ENCODE measurements at places on chromosomes 11 and 22. TPM values are rescaled to one million over a fixed set of nuclear protein-coding genes. Genes with fewer than 3 reads are reported as not detected.
A peak's percentile ranks its signal among the peaks of the same experiment; 100 is the strongest.

DNA sequence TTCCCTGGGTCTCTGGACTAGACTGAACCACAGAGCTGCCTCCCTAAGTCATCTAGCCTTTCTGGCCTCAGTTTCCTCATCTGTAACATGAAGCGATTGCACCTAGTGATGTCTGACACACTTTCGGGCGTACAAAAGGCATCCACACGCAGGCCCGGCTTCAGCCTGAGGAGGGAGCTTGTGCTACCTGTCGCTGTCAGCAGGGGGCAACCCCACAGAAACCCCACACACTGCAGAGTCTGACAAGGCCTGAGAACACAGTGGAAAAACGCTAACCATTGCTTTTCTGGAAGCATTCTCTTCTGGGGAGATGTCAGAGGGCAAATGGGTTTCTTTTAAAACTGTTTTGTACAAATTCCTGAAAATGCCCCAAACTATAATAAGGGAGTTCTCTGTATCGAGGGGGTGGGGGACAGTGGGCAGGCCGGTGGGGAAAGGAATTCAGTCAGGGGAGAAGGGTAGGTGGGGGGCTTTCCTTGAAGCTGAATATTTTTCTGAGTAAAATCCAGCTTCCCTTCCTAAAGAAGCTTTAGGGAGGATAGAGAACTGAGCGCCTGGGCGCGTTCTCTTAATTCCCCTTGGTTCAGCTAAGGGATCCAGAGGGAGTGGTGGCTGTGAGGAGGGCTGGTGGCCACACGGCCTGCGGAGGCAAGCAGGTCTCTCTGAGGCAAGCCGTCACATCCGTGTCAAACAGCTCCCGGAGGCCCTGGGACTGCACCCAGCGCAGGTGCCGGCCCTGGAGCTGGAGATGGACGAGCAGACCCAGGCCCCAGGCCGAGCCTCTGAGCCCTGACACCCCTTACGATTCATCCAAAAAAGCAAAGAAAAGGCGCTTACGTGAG is 533 bp downstream of the ELF5 start:
- peak; percentile 73 for DNase-seq

DNA sequence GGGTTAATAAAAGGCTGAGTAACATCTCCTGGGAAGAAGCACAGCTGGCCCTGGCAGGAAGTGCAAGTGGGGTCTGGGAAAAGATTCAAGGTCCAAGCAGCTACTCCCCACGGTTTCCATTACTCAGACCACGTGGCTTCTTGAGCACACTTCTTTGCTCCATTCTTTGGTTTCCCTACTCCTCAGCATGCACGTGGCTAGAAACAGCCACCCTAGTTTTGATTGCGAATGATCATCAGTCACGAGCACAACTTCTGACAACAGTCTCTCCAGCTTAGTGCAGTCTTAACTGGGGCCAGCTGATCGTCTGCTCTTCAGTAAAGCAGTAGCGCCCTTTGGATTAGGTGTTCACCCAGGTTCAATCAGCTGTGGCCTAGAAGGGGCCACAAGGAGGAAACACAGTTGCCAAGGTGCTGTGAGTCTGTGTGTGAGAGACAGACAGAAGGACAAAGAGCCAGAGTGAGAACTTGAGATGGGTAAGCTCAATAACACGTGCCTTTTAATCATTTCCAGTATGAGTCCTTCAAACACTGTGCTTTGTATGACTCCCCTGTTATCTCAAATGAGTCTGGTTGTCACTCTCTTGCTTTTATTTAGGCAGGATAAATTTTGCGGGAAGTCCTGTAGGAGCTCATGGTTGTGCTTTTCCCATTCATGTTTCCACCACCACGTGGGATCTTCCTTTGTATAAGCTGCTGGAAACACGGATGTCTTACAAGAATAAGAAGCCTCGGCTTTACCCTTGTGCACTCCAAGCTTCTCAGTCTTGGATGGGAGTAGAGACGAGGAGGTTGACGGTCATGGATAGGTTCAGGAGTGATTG is 901 bp upstream of the PARVA start:
- DNase-seq: peak; percentile 54

DNA sequence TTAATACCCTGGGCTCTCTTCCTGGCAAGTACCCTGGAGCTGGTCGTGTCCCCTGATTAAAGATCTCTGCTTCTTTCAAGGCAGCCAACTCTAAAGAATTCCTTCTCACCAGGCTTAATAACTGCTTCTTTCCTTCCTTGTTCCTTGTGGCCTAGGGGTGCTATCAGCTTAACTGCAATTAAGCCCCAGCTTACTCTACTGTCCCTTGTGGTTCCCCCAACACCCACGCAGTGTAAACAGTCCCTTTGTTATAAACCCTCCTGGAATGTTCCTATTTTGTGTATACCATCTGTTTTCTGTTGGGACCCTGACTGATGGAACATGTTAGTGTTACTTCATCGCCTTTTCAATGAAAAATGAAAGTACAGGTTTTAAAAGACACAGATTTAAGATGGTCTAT is 126.4 kb upstream of the KIRREL3 start:
- no peak for DNase-seq

DNA sequence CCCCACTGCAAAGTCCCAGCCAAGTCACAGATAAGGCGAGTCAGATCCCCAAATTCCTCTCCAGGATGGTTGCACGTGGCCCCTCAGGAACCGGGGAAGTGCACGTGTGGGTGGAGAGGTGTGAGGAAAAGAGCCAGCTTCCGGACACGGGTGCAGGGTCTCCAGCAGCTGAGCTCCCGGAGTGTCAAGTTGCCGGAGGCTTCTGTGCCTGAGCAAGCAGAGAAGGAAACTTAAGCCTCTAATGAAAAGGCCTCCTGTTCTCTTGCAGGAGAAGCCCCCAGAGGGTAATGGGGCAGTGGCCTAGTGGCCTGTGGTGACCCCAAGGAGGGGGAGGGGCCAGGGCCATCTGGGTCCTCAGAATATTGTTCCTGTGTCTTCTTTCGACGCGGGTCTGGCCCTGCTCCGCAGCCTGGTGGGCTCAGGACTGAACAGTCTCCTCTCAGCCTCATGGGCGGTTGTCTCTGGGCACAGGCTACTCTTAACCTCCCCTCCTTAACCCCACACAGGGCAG is 147.9 kb downstream of the FEZ1 start:
- no peak for DNase-seq

DNA sequence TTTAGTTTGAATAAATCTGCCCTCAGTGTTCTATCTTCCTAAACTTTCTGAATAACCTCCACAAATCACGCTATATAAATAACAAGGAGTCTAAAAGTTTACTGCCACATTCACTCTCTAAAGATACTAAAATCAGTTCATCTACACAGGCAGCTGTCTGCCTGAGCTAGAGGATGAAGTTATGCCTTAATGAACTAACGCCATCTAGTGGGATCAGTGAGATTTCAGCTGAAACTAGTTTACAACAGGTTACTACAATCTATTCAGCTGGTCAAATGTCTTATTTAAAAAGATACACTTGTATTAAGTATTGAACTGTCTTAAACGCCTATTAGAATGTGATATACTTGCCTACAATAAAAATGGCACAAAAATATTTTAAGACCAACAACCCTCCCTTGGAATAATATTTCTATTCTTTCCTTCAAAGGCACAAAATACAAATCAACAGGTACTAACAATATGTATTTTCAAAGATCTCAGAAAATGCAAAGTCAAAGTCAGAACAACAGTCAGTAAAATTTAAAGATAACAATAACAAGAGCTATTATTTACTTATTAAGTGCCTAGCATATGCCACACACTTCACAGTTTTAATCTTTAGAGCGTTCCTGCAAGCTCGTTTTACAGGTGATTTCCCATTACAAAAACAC is 84.1 kb downstream of the LARGE2 start:
- peak; percentile 81 for DNase-seq

The B4GALNT4 gene
- total RNA-seq: 38.8 TPM

The C11orf97 gene
- total RNA-seq: not detected

The APOBEC3F gene
- total RNA-seq: 4.7 TPM

- no peak for DNase-seq
Observed at GRCh38 chr11:44607319-44607962, 42.0 kb downstream of the CD82 start.

The DYNC2H1 gene
- 16.2 TPM for total RNA-seq

GRCh38 chr22:35541254-35541748 is 670 bp downstream of the RASD2 start:
- peak; percentile 44 for DNase-seq

DNA sequence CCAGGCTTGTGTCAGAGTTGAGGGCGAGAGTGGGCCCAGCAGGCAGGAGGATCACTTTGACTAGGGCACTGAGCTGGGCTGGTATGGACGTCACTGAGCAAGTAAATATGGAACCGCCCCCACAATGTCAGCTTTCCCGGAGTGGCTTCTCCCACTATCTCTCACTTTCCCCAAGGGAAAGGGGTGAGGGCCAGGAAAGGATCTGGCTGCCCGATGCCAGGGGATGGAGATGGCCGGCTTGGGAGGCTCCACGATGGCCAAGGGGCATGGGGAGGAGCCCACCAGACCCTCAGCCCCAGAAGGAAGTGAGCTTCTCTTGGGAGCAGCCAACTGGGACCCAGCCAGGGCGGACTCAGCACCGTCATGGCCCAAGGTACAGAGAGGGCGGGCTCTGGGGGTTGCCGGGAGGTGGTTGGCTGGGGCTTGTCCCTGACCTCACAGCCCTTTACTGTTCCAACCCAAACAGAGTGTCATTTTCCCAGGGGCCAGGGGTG is 8.7 kb downstream of the PRDM11 start:
- DNase-seq: no peak

- DNase-seq: peak; percentile 45
Observed at GRCh38 chr22:50600538-50600937, at the start of gene MAPK8IP2. TSS of gene MAPK8IP2 (plus strand) at chr22:50600793. CDS start at chr22:50600819, 26 bp downstream.

The VPREB3 gene
- total RNA-seq: not detected

DNA sequence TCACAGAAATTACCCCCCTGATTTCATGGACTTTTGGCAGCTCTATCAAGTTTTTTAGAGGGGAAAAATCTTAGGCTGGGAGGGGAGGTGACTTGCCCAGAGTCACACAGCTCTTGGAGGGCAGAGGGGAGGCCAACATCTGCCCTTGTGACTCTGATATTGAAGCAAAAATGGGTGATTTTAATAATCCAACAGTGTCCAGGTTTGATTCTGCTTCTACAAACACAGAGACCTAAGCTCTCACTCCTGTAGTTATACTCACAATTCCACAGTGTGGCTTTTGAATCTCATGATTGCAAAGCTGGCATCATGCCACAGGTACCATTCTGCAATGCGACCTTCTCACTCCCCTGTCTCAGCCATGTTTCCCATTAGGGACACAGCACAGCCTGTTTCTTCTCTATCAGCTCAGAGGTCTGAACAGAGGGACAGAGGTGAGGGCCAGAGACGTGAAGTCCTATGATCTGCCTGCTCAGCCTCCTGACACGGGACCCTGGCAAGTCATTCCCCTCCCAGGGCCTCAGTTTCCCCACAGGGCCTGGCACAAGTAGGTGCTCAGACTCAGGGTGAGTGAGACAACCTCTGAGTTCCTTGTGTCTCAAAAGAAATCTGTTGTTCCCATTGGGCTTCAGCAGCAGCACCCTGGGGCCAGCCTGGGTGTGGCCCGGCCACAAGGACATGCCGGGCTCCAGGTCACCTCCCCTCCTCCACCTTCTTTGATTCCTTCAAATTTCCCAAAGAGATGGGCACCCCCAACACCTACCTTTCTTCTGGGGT is 766 bp downstream of the APOL2 start:
- peak; percentile 37 for DNase-seq

- DNase-seq: peak; percentile 42
Observed at GRCh38 chr11:117519590-117519989, 191.9 kb downstream of the CEP164 start.

The CDCA5 gene
- 6.4 TPM for total RNA-seq

DNA sequence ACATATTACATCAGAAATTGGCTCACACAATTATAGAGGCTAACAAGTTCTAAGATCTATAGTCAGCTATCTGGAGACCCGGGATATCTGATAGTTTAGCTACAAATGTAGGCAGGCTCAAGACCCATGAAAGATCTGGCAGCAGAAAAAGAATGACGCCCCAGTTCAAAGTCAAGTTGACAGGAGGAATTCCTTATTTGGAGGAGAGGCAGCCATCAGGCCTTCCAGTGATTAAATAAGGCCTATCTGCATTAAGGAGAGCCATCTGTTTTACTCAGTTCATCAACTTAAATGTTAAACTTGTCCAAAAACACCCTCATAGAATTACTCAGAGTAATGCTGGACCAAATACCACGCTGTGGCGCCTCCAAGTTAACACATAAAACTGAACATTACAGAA is 1402.6 kb downstream of the FAM181B start:
- no peak for DNase-seq

- DNase-seq: peak; percentile 70
Observed at GRCh38 chr22:38753948-38754750, 1.6 kb downstream of the SUN2 start.

DNA sequence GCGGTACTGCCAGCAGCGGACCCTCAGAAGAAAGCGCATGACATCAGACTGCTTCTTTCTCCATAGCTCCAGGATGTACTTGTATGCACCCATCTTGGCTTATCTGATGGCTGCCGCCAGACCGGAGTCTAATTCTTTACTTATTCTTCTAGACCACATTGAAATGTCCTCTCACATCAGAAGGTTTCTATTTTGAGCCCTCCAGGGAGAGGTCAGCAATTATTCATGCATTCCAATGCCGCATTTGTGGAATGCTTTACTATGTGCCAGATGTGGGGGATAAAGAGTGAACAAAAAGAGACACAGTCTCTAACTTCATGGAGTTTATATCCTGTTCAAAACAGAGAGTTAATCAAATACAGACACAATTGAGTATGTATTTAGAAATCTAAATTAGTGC is 230.1 kb downstream of the MIAT start:
- DNase-seq: peak; percentile 24

The MALAT1 gene
- 8,677 TPM for total RNA-seq

GRCh38 chr11:113048820-113049768 is 87.9 kb downstream of the NCAM1 start:
- DNase-seq: no peak

DNA sequence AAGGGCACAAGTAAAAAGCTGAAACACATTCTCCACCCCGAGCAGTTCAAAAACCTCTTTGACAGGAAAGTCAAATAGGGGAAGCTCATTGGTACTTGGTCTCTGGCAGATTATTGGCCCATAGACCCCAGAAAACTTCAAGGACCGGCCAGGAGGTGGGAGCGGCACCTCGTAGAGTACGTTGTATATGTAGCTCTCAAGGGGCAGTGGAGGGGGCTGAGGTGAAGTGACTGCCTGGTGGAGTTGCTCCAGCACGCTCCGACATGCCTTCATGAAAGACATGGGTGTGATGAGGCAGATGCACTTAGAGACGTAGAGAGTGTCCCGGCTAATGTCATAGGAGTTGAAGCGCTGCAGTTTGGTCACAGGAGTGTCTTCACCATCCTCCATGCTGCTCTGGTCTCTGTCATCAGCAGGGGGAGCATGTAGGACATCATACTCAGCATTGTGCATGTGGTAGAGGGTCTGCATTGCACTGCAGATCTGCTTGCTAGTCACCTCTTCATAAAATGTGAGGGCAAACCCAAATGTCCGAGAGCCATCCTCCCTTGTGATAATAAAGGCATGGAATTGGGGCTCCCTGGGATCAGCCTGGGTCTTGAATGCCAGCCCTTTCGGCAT is 61.3 kb downstream of the DENND5A start:
- no peak for DNase-seq

- no peak for DNase-seq
Observed at GRCh38 chr22:46650078-46650810, 30.1 kb downstream of the GRAMD4 start.

Data from hepatocyte (in vitro differentiated cells).